ENCODE measurements at places on chromosomes 1 and 21.

DNA sequence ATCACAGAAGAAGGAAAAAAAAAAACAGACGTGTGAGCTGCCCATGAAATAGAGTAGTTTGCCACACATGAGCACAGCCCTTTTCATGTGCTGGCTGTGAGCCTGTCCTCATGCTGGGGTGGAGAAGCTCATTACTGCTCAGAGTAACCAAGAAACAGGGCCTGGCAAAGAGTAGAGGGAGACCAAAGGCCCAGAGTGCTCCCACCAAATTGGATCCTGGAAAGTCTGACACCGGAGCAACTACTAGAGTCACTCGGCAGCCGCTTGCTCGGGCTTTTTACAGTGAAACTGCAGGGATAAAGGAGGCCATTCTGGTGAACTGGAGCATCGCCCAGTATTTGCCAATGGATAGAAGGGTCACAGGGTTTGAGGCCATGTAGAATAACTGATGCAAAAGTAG lies 64.4 kb upstream of the BARHL2 start:
- DNase-seq = no peak

DNA sequence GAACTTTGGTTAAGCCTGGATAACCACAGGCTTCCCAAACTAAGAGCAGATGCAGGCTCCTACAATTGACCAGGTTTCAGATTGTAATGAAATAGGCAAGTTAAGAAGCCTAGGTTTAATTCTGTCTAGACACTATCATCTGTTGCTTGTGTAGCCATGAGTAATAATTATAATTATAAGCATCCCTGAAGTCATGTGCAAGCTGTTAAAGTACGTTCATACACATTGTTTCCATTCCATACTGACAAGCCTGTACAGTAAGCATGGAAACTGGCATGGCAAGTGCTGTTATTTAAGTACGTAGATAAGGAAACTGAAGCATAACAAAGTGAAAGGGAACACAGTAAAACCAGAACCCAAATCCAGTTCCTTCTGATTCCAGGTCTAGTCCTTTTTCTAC lies 557.2 kb upstream of the BEND5 start:
- DNase-seq = no peak

GRCh38 chr1:216740331-216740730 lies 17.1 kb upstream of the ESRRG start:
- DNase-seq = no peak

GRCh38 chr21:17512253-17513213 lies at the start of gene CXADR:
Gene CXADR, plus strand, starts transcription at chr21:17513043. Its CDS starts 87 bp downstream, at chr21:17513130.
- peak; percentile 50 for DNase-seq

DNA sequence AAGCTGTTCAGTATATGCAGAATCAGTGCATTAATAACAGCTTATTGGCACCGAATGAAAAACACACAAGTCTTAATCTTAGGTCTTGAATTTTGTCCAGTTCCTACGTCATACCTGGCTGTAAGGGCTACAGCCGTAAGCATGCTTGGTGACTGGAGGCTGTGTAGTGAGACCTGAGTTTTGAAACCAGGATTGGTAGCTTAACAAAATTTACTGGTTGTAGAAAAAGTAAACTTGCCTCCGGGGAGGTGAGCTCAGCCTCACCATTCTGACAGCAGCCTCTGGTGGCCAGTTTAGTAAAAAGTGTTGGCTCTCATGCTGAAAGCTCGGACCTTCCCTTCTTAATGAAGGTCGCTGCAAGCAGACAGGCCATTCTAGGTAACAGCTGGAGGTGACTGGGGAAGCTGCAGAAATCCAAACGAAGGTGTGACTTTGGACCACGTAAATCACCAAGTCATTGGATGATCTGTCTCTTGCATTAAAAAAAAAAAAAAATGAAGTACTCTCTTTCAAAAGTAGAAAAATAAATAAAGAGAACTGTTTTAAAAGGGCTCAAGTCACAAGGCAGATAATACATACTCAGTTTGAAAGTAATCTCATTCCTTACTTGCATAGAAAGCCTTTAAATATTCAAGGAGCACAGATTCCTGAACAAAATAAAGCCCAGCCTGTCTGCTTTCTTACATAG lies 48.9 kb downstream of the HLCS start:
- peak; percentile 82 for DNase-seq

DNA sequence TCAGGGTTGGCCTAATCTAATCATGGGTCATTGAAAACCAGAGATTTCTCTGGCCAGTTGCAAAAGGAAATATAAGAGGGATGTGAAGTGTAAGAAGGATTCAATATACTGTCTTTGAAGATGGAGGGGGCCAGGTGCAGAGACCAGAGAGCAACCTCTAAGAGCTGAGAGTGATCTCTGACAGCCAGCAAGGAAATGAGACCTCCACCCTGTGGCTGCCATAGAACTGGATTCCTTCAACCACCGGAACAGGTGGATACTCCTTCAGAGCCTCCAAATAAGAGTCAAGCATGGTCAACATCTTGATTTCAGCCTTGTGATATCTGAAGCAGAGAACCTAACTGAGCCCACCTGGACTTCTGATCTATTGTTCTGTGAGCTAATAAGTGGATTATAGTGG lies 128.4 kb downstream of the CYYR1 start:
- DNase-seq = no peak

Data from muscle of leg (tissue), 16 donors.